ENCODE measurements at places on chromosomes 12 and 14.
A peak's percentile ranks its signal among the peaks of the same experiment; 100 is the strongest.

DNA sequence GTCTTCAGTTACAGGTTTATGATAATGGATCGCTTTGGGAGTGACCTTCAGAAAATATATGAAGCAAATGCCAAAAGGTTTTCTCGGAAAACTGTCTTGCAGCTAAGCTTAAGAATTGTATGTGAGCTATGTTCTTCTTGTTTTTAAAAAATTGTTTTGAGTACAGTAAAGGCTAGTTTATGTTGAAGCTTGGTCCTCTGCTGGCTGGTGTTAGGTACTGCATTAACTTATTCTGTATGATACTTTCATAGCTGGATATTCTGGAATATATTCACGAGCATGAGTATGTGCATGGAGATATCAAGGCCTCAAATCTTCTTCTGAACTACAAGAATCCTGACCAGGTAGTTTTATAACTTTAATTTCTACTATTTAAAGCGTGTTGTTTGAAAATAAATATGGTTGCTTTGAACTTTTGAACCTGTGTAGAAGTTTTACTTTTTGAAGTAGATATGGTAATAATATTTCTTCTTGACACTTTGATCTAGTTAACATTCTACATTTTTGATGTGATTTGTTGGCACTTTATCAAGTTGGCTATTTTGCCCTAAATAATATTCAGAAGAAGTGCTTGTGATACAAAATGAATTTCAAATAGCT, 55.7 kb downstream of the VRK1 start:
- peak; percentile 17 for DNase-seq

- no peak for DNase-seq
Observed at GRCh38 chr14:89256283-89256682, 160.8 kb downstream of the FOXN3 start.

- DNase-seq, result peak; percentile 67
Observed at GRCh38 chr12:13179211-13180074, 17.1 kb upstream of the EMP1 start.

DNA sequence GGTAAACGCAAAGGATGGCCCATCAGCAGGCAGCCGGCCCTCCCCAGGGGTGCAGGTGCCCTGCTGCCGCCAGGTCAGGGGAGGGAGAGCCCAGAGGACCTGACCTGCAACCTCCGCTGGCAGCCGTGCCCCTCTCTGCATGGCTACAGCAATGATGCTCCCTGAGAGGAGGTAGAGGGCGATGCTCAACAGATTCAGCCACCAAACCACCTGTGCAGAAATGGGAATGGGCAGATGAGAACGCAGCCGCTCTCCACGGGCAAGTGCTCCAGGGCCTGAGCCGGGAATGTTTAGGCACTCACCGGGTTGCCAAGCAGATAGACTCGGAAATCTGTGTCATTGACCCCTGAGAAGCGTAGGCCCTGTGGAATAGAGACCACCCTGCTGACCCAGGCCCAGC, 8.7 kb upstream of the NGB start:
- DNase-seq, result no peak

GRCh38 chr14:69204753-69205152, 13.5 kb downstream of the EXD2 start:
- DNase-seq, result no peak
